ENCODE measurements at places on chromosomes 6 and 20.

DNA sequence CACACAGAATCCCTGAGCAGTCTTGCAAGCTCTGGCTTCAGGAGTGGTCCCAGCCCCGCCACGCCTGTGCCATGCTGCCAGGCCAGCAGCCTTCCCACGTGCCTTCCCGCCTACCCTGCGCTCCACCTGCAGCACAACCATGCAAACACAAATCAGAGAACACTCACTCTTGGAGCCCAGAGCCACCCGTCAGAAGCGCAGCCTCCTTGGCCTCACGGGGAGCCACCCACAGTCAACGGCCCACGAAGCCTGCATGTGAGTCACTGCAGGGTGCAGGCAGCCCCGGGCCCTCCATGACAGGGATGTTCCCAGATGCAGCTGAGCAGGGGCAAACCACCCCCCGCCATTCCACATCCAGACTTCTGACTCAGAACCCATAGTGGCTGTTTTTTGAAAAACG lies 217.0 kb downstream of the DLL1 start:
- no peak overlapping the region for H3K4me3 ChIP-seq
- H3K27ac ChIP-seq = no peak overlapping the region

DNA sequence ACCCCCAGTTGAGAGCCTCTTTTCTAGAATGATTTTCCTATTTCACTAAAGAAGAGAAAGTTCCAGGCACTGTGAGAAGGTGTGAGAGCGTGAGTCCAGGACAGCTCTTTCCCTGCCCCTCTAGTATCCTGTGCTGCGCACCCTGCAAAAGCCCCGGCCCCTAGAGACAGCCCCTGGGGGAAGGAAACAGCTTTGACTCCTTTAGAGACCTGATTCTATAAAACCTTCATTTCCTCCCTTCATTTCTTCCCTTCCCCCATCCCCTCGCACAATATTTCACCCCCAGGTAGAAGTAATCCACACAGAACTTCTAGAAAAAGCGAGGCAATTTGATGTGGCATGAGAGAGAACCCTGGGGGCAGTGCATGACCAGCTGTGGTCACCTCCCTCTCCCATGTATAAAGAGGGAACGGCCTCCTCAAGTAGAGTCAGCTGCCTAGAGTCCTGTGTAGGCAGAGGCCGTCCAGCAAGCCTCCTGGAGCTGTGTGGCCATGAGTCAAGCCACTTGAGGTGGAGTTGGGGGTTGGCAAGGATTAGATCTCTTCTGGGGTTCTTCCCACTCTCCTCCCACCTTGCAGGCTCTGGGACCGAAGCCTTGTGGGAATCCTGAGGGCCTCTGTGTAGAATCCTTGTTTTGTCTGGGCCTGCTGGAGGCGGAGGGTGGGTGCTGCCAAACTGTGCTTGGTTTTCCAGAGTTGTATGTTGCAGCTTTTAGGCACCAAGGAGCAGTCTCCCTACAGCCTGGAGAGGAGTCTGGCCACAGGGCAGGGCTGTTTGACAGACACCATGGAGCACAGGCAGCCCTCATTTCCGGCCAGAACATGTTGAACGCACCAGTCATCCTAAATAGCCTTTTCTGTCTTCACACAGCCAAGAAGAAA lies 41.7 kb downstream of the CHMP4B start:
- H3K4me3 ChIP-seq = no peak overlapping the region
- H3K4me1 ChIP-seq = no peaks in the 10 kb centered on the region
- H3K27me3 ChIP-seq = no peaks in the 10 kb centered on the region

GRCh38 chr6:79149884-79150283 lies 71.8 kb upstream of the PHIP start:
- no peaks in the 10 kb centered on the region for H3K4me1 ChIP-seq
- no peak for DNase-seq
- no peaks in the 10 kb centered on the region for H3K27me3 ChIP-seq
- H3K36me3 ChIP-seq = no peaks in the 10 kb centered on the region
- H3K4me3 ChIP-seq = no peak overlapping the region
- no peak overlapping the region for H3K27ac ChIP-seq

DNA sequence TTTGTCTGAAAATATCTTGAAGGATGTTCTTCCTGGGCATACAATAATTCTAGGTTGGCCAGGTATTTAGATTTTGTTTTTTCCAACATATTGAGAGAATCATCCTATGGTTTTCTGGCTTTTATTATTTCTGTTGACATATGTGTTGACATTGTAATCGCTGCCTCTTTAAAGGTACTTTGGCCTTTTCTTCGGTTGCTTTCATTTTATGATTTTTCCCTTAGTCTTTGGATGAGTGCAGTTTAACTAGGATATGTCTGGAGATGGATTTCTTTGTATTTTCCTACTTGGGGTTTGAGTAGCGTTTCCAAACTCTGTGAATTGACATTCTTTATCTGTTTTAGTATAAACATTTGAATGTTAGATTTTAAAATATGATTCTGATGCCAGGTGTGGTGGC lies 11.5 kb downstream of the SERPINB1 start:
- no peaks in the 10 kb centered on the region for H3K36me3 ChIP-seq
- no peaks in the 10 kb centered on the region for H3K4me1 ChIP-seq
- DNase-seq = no peak
- no peak overlapping the region for H3K4me3 ChIP-seq
- no peaks in the 10 kb centered on the region for H3K27me3 ChIP-seq

DNA sequence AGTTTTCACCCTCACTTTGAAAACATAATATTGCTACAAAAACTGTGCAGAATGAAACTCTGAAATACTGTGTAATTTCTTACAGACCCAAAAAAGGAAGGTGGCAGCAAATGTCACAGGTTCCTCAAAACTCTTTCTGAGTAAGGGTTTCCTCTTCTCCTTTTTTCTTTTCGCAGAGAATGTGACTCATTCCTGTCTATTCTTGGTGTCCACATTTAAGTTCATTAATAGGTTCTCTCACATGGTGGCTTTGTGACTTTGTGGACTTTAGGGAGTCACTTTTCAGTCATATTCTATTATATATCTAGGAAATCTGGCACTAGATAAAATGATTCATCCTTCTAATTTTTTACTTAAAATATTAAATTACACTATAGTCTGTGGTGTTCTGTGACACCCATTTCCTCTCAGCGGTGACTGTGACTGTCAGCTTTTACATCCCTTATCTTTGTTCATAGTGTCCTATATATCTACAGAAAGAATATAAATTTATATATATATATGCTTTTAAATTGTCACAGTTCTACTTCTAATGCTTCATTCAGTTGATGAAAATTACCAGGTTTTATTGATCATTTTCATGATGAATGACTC lies 126.8 kb upstream of the HCRTR2 start:
- no peaks in the 10 kb centered on the region for H3K27me3 ChIP-seq
- no peak for DNase-seq
- H3K4me1 ChIP-seq = no peaks in the 10 kb centered on the region
- no peak overlapping the region for H3K4me3 ChIP-seq

DNA sequence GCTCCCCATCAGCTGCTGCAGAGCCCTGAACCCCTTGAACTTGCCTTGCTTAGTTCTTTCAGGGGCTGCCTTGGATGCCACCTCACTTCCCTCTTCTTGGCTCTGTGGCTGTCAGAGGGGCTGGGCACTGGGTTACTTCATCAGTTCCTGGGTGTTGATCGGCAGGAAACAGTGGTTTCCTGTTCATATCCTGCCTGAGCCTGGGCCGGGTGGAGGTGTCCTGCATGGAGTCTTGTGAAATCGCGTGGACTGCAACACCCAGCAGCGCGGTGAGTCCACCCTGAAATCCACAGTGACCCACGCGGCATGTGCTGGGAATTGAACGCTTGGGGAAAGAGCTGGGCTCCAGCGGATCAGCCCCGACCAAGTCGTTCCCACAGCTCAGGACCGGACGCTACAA lies 97.5 kb downstream of the CDH26 start:
- H3K4me3 ChIP-seq = peak overlapping the region; percentile 32
- DNase-seq = peak; percentile 56
- H3K4me1 ChIP-seq = peaks cover 6% of the 10 kb centered on the region
- no peak overlapping the region for H3K27ac ChIP-seq
- H3K36me3 ChIP-seq = no peaks in the 10 kb centered on the region
- no peaks in the 10 kb centered on the region for H3K27me3 ChIP-seq

DNA sequence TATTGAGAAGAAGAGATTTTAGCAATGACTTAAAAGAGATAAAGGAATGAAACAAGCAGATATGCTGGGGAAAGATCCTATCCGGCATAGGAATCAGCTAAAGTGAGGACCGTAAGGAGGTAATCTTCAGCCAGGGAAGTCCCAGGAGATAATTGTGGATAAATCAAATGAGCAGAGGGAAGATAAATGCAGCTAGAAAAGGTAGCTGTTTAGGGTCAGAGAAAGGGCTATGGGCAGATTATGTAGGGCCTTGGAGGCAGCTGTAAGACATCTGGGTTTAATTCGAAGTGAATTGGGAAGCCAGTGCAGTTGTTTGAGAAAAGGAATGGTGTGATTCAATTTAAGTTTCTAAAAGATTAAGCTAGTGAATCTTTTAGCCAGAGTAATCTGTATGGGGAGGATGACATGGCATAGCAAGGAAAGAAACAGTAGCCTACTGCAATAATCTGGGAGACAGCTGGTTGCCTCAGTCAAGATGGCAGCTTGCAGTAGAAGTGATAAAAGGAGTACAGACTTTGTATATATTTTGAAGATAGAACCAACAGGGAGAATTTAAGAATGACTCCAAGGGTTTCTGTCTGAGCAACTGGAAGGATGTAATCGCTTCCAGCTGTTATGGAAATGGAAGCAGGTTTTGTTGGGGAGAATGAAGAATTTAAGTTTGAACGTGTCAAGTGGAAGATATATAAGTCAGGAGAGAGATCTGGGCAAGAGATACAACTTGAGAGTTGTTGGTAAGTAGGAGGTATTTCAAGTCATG lies 552.3 kb upstream of the FLRT3 start:
- no peaks in the 10 kb centered on the region for H3K27me3 ChIP-seq
- H3K4me3 ChIP-seq = no peak overlapping the region
- H3K4me1 ChIP-seq = no peaks in the 10 kb centered on the region

DNA sequence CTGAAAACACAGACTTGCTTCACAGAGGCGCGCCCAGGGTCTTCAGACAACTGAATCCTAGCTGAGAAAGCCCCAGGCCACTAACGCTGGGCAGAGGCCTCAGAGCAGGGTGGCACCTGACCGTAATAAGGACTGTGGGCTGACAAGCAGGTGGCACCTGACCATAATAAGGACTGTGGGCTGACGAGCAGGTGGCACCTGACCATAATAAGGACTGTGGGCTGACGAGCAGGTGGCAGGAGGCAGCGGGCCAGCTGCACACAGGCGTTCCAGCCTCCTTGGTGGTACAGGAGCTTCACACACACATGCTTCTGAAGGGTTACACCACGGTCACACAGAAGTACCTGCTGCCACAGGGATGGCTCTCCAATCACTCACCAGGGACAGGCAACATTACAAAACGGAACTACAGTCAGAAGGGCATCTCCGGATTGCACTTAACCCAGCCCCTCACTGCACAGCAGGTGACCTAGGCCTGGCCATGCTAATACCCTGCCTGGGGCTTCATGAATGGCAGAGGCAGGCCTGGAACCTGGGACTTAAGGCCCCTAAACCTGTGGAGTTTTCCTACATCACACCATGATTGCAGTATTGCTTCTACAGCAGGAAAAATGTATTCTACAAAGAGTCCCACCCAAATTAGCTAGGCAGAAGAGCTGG lies 50.8 kb downstream of the PSMG4 start:
- no peak for DNase-seq
- H3K36me3 ChIP-seq = no peaks in the 10 kb centered on the region
- no peak overlapping the region for H3K4me3 ChIP-seq
- no peaks in the 10 kb centered on the region for H3K27me3 ChIP-seq
- no peaks in the 10 kb centered on the region for H3K4me1 ChIP-seq

GRCh38 chr6:97000138-97000537 lies 75.6 kb downstream of the KLHL32 start:
- H3K27ac ChIP-seq = no peak overlapping the region
- no peaks in the 10 kb centered on the region for H3K36me3 ChIP-seq
- no peak for DNase-seq
- no peaks in the 10 kb centered on the region for H3K27me3 ChIP-seq

GRCh38 chr6:122734529-122735395 lies 44.8 kb upstream of the FABP7 start:
- H3K27ac ChIP-seq = no peak overlapping the region
- no peak overlapping the region for H3K4me3 ChIP-seq
- no peaks in the 10 kb centered on the region for H3K27me3 ChIP-seq
- DNase-seq = no peak

DNA sequence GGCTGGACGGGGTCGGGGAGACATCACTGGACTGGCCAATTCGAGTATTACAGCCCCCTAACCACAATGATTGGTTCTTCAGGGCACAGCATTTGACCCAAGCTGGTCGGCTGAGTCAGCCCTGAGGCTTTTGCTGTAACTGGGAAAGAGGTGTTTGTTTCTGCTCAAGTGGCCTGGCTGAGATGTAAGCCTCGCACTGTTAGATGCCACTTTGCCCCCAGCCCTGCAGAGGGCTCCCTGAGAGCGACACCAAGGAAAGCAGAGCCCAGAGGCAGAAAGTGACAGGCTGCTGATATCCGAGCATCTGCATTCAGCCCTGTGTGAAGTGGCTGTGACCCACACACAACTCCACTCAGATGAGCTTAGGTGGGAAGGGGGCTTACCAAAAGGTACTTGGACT lies 19.4 kb downstream of the ERGIC3 start:
- H3K27me3 ChIP-seq = no peaks in the 10 kb centered on the region
- H3K27ac ChIP-seq = no peak overlapping the region
- no peaks in the 10 kb centered on the region for H3K36me3 ChIP-seq
- no peak overlapping the region for H3K4me3 ChIP-seq
- DNase-seq = peak; percentile 40

GRCh38 chr20:18686696-18687095 lies 98.8 kb downstream of the DTD1 start:
- H3K27me3 ChIP-seq = no peaks in the 10 kb centered on the region
- H3K4me1 ChIP-seq = no peaks in the 10 kb centered on the region
- no peaks in the 10 kb centered on the region for H3K36me3 ChIP-seq
- no peak overlapping the region for H3K4me3 ChIP-seq

DNA sequence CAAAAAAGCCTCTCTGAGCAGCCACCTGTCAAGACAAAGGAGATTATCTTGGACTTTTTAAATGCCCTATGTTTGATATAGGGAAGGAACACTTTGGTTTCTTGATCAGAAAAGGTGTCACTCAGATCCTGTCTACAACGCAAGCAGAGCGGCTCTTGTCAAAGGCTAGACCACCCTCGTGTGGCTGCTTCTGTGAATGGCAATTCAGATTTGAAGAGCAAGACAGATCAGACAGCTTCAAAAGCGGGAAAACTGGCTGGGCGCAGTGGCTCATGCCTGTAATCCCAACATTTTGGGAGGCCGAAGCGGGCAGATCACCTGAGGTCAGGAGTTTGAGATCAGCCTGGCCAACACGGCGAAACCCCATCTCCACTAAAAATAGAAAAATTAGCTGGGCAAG lies 10.1 kb upstream of the NXT1 start:
- DNase-seq = peak; percentile 59
- no peak overlapping the region for H3K4me3 ChIP-seq
- no peaks in the 10 kb centered on the region for H3K27me3 ChIP-seq
- H3K27ac ChIP-seq = no peak overlapping the region

- no peak for DNase-seq
- no peak overlapping the region for H3K27ac ChIP-seq
- no peaks in the 10 kb centered on the region for H3K4me1 ChIP-seq
- H3K4me3 ChIP-seq = no peak overlapping the region
- no peaks in the 10 kb centered on the region for H3K36me3 ChIP-seq
- no peaks in the 10 kb centered on the region for H3K27me3 ChIP-seq
These were observed 396.2 kb downstream of the CD83 start for GRCh38 chr6:14513496-14514393.
